Suppressor macrophage (primary cell): ENCODE measurements at places on chromosomes 4 and X.
A peak's percentile ranks its signal among the peaks of the same experiment; 100 is the strongest.

- no peak for DNase-seq
These were observed 97.1 kb downstream of the NFKB1 start for GRCh38 chr4:102598086-102598761.

- no peak for DNase-seq
These were observed 18.8 kb upstream of the CLDN34 start for GRCh38 chrX:9948406-9948805.

- DNase-seq = no peak
These were observed 12.8 kb downstream of the CTBP1 start for GRCh38 chr4:1236103-1236641.

DNA sequence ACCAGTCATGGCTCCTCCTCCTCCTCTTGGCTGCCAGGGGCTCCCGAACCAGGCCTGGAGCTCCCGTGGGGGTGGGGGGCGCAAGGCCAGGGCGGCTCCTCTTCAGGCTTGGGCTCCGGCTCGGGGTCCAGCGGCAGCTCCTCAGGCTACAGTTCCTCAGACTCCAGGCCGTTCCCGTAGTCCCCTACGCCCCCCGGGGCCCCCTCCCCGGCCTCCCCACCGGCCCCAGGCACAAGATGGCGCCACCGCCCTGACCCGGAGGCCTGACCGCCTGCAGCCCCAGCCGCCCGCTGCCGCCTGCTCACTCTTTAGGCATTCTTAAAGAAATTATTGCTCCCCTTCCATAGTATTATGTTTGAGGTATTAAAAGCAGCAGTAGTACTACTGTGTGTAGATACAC, 54.5 kb downstream of the TAF1 start:
- no peak for DNase-seq

DNA sequence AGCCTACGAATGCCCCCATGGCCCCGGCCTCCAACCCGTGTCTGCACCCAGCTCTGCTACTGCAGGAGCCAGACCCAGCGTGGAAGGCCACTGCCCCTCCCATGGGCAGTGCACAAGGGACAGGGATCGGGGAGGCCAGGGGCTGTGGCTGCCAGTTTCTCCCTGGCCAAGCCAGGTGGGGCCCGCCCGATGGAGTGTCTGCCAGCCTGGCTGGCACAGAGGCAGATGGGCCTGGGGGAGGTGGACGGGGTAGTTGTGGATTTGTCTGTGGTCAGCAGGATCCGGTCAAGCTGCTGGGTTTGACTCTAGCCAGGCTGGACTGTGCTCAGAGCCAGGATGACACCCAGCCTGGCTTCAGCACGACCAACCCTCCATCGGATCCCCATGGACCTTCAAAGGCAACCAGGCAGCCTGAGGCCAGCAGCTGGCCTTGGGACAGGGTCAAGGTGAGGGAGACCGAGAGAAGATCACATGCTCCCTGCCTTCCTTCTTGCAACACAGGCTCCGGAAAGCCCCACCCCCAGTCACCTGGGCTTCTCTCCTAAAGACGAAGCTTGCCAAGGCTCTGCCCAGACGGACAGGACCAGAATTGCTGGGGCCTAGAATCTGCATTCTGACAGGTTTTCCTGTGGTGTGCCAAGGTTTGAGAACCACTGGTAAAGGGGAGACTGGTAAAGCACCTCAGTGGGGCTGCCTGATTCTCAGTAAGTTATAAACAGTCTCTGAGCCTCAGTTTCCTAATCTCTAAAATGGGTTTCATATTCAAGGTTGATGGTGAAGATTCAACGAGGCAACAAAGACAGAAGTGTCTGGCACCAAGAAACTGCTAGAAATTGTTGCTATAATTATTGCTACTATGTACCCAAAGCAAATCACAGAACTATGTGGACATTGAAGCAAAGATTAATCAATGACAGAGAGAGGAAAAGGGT, 78.6 kb downstream of the PPP2R2C start:
- no peak for DNase-seq

GRCh38 chrX:119399772-119400101, 601 bp downstream of the SLC25A43 start:
- no peak for DNase-seq

DNA sequence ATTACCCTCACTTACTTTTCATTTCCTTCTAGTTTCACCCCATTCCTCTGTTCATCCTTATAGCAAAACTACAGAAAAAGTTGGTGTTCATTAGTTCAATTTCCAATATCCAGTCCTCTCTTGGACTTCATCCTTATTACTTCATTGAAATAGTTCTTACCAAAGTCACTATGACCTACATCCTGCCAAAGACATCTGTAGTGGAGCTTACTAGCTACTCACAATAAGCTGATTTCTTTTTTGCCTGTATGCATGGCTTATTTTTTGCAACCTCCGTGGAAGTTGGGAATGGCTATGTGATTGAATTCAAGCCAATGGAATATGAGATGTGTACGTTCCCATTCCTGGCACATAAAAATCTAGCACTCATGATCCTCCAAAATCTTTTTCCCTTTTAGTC, 4.6 kb upstream of the CDKL2 start:
- no peak for DNase-seq

DNA sequence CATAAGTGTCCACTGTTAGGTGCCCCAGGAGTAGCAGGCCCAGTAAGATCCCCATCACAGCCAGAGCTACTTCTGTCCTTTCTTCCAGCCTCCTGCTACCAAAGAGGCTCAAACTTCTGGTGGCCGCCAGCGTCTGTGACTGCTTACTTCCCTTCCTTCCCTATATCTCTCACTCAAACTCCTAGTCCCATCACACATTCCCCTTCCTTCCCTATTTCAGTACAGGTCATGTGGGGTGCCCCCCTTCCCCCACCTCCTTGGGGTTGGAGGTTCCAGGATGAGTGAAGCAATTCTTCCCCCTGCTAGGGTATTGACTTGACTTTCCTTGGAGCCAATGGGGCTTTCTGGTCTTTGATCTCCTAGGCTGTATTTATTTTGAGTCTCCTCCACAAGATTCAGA, at the start of gene VSIG4:
Gene VSIG4, minus strand, starts transcription at position 137 of the 400 bp plus-strand sequence. Its CDS starts 82 bp downstream, at position 55.
- peak; percentile 70 for DNase-seq

DNA sequence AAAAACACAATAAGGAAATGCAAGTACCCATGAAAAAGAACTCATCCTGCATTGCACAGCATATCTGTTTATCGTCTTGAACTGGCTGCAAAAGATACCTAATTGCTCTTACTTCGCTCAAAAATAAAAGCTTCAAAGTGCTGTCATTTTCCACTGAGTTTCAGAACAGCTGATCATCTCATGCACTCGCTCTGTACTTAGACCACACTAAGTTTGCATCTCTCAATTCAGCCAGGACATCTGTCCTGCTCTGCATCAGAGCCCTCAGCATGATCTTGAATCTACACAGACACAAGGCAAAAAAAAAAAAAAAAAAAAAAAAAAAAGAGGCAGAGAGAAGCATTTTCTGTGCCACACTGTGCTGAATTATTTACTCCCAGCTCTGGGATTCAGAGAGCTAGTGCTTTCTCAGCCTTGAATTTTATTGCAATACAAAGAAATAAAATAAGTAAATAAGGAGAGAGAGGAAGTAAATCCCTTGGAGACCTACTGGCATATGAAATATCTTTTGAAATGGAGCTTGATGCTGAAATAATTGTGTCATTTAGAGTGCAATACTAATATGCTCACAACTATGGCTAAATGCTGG, 81.3 kb downstream of the PPP1R2C start:
- DNase-seq = no peak
